ENCODE measurements at places on chromosomes 5 and 9.

GRCh38 chr9:130305381-130305780 is 39.8 kb downstream of the HMCN2 start:
- DNase-seq = no peak

GRCh38 chr5:2715856-2716255 is 35.6 kb downstream of the IRX2 start:
- DNase-seq = no peak

- no peak for DNase-seq
Measured at GRCh38 chr9:130933114-130934046, 5.7 kb downstream of the FIBCD1 start.

DNA sequence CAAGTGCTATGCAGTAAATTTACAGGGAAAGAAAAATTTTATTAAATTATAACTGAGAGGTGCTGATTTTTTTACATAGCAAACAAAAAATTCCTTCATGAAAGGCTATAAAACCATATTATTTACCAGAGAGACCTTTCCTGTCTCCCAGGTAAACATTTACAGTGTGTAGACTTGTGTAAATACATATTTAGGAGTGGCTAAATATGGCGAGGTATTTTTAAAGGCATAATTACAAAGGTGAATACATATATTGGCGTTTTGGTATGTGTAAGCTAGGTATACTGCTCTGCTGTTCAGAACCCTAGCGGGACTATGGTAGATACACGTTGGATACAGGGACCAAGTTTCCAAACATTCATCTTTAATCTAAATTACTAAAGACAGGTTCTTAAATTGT is 170.6 kb upstream of the MEF2C start:
- no peak for DNase-seq

- no peak for DNase-seq
Measured at GRCh38 chr9:136075134-136075841, 19.8 kb downstream of the NACC2 start.

DNA sequence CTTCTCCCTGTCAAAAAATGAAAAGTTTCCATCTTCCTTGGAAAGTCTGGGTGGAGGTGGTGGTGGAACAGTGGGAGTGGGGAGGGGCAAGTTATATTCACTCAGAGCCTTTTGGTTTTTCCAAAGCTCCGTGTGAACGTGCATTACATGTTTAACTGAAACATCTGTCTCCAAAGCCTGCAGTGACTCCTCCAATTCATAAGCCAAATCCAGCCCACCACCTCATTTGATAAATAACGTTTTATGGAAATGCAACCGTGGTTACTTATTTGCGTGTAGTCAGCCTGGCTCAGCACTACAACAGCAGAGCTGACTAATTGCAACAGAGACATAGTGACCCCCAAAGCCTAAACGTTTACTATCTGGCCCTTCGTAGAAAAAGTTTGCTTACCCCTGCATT is 13.9 kb downstream of the TNFSF8 start:
- no peak for DNase-seq

DNA sequence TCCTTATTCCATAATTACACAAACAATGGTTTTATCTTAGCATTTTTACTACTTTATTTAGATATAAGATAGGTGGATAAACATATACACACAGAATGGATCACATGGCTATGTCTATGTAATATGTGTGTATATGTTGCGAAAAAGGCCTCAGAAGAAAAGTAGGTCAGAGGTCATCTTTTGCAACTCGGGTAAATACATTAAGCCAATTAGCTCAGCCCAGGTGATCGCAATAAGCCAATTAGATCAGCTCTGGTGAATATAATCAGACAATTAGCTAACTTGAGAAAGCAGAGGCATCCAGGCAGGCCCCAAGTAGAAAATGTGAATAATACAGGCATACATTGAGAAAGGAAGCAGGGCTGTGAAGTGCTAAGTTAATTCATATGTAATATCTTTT is 24.3 kb downstream of the SLCO4C1 start:
- no peak for DNase-seq

DNA sequence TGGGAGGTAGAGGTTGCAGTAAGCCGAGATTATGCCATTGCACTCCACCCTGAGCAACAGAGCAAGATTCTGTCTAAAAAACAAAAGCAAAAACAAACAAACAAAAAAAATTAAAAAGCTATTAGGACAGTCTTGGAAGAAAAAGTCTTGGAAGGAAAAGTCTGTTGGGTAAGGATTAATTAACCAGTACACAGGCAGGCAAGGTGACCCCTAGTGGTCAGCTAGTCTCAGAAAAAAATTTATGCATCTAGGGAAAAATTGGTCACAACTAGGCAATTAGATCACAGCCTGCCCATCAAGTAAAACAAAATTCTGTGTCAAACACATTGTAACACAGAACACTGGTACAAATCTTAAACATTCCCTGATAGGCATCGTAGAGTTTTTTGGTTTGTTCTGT is 6.7 kb upstream of the ANKRD18B start:
- DNase-seq = no peak

DNA sequence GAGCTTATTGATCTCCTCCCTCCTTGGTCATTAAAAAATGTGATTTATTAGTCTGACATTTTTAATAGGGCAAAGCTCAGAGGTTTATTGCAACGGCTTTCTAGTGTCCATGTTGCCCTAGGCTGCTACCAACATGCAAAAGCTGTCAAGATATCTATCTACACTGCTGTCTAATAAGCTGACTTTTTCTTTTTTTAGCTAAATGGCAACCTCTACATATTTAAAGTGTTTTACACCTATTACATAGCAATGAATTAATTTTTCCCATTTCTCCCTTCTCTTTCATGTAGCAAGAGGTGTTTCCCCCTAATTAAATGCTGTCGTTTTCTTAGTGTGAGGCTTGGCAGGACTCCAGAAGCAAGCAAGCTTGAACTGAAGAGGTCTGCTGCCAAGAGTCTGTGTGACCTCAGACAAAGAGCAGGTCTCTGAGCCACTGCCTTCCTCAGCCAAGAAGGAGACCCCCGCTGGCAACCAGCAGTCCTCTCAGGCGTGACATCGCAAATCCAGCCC is 79.4 kb downstream of the GAS1 start:
- no peak for DNase-seq

DNA sequence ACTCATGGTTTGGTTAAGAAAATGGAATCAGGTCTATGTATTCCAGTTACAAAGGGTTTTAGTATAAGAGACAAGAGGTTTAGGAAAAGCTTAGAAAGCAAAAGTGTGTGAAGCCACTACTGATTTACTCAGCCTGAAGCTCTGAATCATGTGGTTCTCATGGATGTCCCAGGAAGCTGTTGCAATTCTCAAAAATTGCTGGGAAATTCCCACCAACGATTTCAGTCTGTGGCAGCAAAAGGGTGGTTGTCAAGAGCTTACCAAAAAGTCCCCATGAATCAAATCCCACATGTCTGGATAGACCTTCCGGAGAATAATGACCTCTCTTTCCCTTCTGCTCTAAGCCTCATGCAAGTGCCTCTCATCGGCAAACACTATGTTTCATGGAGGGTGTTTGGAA is 929.9 kb downstream of the TLE4 start:
- DNase-seq = no peak

GRCh38 chr5:72213482-72213881 is 106.2 kb downstream of the MAP1B start:
- no peak for DNase-seq

GRCh38 chr5:156589946-156590216 is 260.2 kb upstream of the PPP1R2B start:
- no peak for DNase-seq

All from coronary artery (tissue), 2 donors.